Bronchial epithelial cell (primary cell): ENCODE measurements at places on chromosomes 3 and 15.

DNA sequence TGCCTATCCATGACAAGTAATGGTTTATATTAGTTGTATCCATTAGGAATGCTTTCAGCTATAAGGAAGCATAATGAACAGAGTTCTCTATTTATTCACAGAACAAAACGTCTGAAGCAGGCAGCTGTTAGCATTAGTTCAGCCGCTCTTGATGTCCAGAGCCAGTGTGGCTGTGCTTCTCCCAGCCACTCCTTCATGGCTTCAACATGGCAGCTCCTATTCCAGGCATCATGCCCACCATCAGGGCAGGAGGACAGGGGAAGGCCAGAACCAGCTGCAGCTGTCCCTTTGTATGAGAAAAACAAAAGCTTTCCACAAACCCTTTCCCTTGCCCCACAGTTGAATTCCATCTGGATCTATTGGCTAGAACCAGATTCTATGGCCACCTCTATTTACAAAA lies 12.9 kb upstream of the SNRK start:
- DNase-seq = no peak

DNA sequence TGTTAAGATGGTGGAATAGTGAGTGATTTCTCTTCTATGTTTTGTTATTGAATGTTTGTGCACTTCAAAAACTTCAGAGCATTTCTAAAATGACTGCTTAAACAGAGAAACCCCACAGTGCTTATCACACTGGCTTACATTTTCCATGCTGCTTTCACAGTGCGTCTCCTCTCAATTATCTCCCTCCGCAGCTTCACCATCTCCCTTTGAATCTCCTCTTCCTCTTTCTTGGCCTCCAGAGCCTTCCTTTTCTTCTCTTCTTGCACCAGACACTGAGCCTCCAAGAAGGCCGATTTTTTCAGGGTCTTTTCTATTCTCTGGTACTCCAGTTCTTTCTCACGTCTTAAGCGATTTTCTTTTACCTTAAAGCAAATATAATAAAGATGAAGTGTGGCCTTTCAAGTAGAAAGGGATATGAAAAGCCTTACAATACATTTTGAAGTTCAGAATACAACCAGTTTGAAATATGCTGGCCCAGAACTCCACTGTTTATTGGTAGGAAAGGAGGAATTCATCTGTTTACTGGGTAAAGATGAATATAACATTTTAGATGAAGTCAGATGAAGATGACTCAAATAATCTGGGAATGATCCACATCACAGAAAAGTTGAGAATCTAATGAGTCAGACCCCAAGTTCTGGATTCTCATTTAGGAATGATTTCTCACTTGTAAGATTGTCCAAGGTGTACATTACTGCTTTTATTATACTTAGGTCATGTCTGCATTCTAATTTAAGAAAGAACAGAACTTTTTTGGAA lies 21.4 kb downstream of the CCDC191 start:
- DNase-seq = peak; percentile 40

DNA sequence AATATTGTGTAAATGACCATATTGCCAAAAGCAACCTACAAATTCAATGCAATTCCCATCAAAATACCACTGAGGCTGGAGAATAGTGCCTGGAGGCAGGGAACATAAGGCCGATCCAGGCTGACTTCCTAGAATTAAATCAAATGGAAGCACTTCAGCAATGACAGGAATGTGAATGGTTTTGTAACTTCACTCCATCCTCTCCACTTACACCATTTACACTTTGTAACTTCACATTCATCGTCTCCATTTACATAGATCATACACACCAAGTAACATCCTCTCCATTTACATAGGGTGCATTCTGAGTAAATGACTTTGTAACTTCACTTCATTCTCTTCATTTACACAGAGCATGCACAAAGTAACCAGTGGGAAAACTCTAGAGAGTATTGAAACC lies 11.6 kb downstream of the STRIT1 start:
- DNase-seq = no peak

DNA sequence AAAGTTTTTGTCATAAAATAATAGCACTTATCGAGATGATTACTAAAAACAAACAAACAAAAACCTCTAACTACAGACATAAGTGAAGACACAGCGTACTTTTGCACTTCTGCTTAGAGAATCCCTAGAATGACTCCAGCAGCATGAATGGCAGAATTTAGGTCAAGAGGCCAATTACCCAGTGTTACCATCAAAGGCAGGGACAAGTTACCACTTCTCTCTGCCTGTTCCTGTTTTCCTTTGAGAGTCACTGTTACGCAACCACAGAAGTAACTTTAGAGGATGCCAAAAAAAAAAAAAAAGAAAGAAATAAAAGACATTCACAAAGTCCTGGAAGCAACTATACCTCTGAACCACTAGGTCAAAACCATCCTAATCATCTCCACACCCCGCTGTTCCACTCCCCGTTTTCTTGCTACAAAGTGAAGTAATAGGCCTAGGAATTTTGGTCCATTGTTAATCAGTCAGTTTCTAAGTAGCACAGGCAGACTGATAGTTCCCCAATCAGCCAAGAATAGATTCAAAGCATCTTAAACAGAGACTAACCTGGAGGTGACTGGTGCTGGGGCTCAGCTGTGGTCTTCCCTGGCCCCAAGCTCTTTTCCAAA lies 41.9 kb downstream of the FMN1 start:
- DNase-seq = peak; percentile 72

DNA sequence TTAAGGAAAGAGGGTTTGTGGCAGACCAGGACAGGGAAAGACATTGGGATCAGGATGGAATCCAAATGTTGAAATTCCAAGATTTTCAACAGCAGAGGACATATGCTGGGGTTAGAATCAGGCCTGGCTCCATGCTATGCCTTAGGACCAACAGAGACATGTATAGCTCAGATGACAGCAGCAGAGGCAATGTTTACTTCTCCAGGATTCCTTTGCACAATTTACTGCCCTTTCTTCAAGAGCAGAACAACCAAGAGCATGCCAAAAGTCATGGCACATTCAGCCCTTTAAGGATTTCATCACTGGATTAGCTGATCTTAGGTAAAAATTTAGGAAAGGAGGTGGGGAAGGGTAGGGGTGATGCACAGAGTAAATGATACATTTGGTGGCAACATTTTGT lies 69.6 kb upstream of the GSK3B start:
- no peak for DNase-seq

DNA sequence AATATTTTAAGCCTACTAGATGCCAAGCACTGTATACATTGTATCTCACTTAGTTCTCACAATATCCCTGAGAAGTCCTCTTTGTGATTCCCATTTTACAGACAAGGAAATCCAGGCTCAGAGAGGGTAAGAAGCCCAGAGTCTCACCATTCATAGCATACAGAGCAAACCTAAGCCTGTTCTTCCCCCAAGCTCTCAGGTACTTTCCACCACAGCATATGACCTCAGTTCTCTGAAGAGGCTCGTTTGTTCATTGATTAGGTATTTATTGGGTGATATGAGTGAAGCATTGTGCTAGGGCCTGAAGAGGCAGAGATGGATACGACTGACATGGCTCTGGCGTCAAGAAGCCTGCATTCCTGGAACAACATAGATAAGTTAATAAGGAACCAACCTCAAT lies 310.9 kb upstream of the UMPS start:
- DNase-seq = no peak

GRCh38 chr3:20069178-20069532 lies 28.9 kb downstream of the KAT2B start:
- no peak for DNase-seq

DNA sequence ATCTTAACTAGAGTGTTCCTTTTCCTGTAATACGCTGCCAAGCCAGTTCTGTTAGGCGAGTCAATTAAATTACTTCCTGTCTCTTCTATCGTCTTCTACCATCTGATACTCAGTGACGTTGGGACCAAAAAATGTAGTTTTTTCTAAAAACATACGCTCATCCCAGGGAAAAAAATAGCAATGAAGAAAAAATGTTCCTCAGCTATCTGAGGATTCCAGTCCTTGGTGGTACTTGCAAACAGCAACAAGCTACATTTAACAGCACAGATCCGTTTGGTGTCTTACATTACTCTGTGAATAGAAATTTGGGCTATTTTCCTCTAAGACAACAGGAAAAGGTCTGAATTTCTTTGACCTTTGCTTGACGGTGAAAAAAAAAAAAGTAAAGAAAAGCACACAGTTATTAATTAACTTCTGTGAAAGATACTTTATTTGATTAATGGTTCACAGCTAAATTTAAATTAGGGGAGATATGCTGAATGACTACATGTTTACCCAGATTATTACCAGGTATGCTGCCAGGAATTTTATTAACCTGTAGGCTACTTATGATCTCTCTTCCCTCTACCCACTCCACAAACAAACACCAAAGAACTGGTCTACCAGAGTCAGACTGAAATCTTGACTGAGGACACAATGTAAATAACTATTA lies 254.4 kb upstream of the ZPLD1 start:
- peak; percentile 58 for DNase-seq

DNA sequence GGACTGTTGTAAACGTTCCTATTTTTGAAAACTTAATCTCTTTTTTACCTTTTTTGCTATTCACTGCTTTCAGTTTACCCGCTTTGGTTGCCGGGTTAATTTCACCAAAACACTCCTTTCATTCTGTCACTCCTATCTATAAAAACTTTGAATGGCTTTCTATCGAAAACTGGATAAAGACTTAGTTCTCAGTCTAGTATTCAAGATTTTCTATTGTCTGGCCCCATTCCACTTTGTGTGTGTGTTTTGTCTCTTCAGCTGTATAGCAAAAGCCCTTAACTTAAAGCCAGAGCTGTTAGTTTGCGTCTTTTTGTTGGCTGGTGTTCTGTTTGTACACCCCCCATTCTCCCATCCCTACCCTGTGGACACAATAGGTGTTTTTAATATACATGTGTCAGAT lies 7.5 kb downstream of the PIAS1 start:
- no peak for DNase-seq

GRCh38 chr15:34456658-34457057 lies 19.1 kb upstream of the GOLGA8A start:
- DNase-seq = no peak

GRCh38 chr15:57439128-57440027 lies 63.1 kb downstream of the CGNL1 start:
- no peak for DNase-seq

GRCh38 chr3:53936347-53936746 lies 44.7 kb upstream of the SELENOK start:
- DNase-seq = peak; percentile 67

DNA sequence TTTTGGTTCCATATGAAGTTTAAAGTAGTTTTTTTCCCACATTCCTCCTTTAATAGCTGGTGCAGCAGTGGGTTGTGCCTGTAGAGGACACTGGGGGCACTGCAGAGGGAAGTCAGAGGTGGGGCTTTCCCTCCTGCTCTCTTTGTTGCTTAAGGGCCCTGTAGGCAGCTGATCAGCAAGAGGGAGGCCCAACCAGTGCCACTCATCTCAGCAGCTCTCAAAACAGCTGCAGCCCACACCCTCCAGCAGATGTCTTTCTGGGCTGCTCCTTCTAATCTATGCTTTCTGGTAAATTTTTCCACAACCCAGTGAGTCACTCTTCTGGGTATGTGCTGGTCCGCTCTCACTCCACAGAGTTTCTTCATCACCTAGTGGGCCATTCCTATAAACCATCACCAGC lies 263.8 kb downstream of the FEZF2 start:
- DNase-seq = peak; percentile 50

DNA sequence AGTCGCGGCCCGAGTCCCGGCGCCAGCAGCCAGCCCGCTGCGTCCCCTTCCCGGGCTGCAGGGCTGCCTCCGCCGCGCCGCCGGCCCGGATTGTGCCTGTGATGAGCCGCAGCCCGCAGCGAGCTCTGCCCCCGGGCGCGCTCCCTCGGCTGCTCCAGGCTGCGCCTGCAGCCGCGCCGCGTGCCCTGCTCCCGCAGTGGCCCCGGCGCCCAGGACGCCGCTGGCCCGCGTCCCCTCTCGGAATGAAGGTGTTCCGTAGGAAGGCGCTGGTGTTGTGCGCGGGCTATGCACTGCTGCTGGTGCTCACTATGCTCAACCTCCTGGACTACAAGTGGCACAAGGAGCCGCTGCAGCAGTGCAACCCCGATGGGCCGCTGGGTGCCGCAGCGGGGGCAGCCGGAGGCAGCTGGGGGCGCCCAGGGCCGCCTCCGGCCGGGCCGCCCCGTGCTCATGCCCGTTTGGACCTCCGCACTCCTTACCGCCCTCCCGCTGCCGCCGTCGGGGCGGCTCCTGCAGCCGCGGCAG lies 1.2 kb downstream of the CHST2 start:
- no peak for DNase-seq

DNA sequence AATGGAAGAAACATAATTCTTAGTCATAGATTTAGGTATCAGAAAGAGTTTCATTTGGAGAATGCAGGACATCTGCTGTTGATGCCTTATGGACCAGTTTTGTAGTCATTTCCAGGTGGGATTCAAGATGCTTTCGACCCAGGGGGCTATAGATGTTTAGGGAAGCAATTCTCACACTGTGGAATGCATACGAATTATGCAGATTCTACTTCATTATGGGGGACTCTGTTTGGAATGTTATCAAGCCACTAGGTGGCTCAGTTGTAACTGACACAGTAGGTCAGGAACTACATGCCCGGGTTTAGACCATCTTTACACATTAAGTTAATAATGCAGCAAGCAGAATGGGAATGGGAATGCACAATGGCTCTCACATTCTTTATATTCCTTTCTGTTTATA lies 1359.8 kb downstream of the ZPLD1 start:
- DNase-seq = peak; percentile 8

- DNase-seq = peak; percentile 8
Measured at GRCh38 chr15:67792250-67792942, 32.9 kb upstream of the SKOR1 start.

DNA sequence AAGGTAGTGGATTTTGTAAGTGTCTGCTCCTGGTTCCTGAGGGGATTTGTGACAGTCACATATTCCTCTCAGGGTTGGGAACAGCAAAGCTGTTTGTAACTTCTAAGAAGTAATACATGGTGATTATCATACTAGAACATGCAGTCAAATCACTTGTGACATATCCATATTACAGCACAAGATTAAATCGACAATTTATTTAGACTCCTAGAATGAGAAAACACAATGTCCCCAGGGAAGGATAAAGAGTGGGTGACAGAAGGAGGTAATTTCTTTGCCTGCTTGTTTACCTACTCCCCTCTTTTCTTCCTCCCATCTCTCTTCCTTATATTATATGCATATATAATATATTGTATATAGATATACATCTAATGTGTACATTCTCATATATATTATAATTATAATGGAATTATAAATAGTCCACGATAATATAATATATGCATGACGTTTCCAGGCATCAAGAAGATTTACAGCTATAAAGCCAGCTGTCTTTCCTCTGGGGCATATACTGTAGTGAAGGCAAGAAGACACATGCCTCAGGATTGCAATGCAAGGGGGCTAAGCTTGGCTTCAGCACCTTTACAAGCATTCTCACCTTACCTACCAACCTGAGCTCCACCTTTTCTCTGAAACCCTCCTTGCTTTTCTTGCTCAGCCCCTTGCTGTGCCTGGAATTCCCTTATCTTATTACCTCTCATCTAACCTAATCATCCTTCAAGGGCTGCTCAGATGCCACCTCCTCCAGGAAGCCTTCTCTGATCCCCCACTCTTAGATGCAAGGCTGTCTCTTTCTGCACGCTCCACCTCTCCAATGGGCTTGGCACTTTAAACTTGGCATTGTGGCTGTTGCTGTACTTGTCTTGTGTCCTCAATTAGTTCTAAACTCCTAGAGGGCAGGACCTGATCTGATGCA lies 73.1 kb upstream of the PIAS1 start:
- DNase-seq = no peak

- DNase-seq = no peak
Measured at GRCh38 chr3:156290924-156291271, 170.5 kb downstream of the KCNAB1 start.

GRCh38 chr3:197504641-197505121 lies 51.1 kb downstream of the BDH1 start:
- DNase-seq = no peak

- DNase-seq = peak; percentile 87
Measured at GRCh38 chr3:45515999-45516725, 78.4 kb upstream of the LIMD1 start.
